ENCODE measurements at places on chromosomes 16 and 17.

GRCh38 chr17:68057531-68057952 lies 22.0 kb downstream of the KPNA2 start:
- DNase-seq: no peak

GRCh38 chr17:32699247-32699646 lies 177.7 kb downstream of the MYO1D start:
- DNase-seq: no peak

DNA sequence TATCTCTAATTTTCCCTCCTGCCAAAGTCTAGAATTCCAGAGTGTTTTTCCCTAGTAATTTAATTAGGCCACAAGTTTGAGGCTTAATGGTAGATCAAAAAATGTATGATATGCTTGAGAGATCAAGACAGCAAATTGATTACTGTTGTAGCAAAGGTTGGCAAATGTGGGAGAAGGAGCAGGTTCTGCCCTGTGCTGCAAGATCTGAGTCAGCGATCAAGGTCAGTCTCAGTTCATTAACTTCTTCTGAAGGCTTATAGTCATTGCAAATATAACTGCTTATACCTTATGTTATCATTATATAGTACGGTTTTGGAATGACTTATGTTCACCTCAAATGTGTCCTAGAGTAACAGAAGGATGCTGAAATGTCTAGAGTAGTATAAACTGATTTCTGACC lies 231.1 kb upstream of the TBX2 start:
- no peak for DNase-seq

DNA sequence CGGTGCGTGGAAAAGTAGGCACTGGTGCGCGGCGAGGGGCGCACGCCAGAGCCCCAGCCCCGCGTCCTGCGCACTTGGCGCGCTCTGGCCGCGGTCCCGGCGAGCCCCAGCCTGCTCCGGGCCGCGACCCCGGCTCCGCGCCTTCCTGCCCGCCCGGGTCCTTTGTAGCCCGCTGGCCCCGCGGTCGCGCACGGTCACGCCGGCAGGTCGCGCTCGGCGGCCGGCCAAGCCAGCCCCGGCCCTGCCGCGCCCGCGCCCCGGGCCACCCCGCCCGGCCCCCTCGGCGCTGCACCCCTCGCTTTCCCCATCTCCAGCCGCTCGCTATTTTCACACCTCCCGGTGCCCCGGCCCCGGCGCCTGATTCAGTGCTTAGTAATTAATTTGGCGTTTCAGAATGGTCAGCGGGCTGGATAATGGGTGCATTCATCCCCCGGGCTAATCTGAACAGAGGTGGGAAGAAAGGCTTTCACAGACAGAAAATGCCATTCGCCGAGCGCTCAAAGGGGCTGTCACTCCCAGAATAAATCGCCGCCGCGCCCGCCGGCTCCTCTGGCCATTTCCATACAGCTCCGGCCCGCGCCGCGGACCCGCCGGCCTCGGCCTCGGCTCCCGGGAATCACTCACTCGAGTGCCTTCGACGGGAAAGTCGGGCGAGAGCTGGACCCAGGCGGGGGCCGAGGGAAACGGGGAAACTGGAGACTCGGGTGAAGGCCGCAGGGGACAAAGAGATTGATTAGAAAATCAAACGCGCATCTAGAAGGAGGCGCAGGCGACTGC lies 17.8 kb upstream of the NTN1 start:
- no peak for DNase-seq

- no peak for DNase-seq
Measured at GRCh38 chr17:47703191-47703591, 9.2 kb downstream of the TBKBP1 start.

DNA sequence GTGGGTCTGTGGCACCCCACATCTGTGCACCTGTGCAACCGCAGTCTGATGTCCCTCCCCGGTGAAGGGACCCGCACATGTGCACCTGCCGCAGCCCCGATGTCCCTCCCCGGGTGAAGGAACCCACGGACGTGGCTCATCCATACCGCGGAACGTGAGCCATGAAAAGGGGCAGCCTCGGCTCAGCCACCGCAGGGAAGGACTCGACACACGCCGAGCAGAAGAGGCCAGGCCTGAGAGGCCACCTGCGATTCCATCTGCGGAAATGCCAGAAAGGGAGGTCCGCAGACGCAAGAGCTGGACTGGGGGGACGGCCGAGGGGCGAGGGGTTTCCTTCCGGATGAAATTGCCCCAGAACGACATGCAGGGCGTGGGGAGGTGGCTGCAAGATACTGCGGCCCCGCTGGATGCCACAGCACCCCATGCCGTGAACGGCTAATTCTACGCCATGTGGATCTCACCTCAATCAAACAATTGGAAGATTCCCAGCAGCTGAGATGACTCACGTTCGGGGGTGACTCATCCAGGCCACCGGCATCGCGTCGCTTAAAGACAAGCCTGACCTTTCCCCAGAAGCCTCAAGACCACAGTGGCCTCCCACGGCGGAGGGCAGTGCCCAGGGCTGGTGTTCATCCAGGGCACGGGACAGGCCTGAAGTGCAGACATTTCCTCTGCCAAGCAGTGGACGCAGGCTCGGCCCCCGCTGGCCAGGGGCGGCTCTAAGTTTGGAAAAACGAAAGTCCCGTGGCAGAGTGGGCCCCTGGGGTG lies 21.0 kb downstream of the SOX8 start:
- no peak for DNase-seq

DNA sequence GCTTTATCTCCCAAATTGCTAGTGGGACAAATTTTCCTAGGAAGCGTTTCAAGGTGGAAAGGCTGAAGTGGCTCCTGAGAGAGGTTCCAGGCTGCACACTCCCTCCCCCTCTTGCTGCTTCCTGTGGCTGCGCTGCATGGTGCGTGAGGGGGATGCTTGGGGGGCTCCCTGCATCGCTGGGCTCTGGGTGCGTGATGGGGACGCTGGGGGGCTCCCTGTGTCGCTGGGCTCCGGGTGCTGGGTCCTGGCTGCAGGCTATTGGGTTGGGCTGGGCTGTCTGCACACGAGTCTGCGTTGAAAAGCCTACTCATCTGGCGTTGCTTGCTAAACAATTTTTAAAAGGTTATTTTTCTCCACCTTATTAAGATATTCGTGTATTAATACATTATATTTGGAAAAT lies 30.1 kb downstream of the NDEL1 start:
- no peak for DNase-seq

DNA sequence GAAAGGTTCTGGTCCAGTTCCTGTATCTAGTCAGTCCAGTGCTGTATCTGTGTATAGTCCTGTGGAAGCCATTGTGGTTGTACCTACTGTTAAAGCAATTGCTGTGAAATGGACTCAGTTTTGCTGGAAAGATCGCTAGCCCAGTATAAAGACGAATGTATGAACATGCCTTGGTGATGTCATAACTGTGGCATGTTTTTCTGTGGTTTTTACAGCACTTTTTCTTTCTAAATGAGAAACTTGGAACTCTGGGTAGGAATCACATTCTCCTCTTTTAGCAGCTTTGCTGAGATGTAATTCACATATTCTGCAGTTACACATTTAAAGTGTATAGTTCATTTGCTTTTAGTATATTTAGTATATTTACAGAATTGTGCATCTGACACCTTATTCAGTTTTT lies 58.1 kb downstream of the MAP2K4 start:
- no peak for DNase-seq

Data from NCI-H345 (cell line).